ENCODE measurements at places on chromosomes 12 and 14.

DNA sequence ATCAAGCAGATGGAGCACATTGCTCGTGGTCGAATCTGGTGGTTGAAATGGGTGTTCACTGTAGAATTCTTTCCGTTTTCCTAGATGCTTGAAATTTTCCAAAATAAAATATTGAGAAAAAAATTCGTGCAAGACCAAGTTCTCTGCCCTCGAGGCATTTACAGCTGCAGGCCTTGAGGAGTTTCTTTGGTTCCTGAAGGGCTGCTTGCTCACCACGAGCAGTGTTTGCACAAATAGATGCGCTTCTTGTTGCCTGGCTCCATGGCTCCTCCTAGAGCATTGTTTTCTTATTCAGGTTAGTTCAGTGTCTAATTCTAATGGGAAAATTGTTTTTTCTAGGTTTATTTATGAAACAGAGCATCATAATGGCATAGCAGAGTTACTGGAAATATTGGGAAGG is 74.5 kb upstream of the DYNC1H1 start:
- no peak for DNase-seq

DNA sequence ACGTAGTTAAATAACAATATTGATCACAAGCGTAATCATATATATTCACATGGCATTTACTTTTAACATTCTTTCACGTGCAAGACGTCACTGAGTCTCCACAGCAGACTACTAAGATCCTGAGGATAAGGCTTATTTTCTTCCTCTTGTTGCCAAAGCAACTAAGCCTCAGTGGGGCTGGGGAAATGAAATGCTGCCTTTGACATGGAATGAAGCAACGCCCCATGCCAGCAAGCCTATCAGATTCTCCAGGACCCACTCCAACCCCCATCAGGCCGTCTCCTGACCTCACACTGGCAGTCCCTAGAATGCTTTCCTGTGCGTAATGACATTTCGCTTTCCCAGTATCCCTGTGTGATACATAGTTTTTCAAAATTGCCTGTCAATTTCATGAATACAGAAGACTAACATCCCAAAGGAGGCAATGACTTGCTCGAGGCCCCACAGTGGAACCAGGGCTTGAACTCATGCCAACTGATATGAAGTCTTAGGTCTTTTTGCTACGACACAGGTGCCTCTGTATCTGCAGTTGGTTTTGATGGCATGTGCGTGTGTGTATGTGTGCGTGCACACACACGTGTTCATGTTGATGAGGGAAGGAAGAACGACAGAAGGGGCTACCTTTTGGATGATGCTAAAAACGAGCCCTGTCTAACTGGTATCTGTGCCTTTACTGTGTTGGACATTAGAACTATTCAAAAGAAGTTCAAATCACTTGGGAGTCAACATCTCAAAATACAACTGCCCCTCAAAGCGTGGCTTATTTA is 239.1 kb downstream of the VRK1 start:
- DNase-seq = no peak

- DNase-seq = no peak
Measured at GRCh38 chr12:50201987-50202521, 34.9 kb upstream of the CERS5 start.

DNA sequence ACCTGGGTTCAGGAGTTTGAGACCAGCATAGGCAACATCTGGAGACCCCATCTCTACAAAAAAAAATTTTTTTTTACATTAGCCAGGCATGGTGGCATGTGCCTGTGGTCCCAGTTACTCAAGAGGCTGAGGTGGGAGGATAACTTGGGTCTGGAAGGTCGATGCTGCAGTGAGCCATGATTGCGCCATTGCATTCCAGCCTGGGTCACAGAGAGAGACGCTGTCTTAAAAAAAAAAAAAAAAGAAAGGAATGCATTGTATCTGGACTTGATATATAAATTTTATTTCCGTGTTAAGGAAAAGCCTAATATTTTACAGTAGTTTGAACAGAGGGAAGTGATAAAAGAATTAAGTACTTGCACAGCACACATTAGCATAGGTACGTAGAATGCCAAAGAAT is 97.2 kb downstream of the ZC3H14 start:
- DNase-seq = no peak

DNA sequence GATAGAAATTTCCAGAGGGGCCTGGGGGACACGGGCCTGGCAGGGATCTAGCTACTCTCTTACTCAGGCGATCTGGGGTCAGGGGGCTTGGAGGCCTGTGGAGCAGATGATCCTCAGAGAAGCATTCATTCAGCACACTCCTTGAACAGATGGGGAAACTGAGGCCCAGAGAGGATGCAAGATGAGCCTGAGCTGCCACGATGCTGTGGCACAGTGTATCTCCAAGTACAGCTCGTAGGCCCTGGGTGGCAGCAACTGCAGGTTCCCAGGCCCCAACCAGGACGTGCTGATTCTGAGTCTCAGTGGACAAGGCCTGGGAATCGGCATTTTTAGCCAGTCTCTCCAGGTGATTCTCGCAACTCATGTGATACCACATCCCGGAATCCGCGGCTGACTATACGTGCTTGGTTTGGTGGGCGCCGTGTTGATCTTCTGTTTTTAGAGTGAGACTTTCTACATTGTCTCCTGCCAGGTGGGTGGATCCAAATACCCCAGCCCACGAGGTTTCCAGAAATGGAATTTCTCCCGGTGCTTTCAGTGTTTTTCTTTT is 22.5 kb downstream of the ADGRD1 start:
- DNase-seq = no peak

DNA sequence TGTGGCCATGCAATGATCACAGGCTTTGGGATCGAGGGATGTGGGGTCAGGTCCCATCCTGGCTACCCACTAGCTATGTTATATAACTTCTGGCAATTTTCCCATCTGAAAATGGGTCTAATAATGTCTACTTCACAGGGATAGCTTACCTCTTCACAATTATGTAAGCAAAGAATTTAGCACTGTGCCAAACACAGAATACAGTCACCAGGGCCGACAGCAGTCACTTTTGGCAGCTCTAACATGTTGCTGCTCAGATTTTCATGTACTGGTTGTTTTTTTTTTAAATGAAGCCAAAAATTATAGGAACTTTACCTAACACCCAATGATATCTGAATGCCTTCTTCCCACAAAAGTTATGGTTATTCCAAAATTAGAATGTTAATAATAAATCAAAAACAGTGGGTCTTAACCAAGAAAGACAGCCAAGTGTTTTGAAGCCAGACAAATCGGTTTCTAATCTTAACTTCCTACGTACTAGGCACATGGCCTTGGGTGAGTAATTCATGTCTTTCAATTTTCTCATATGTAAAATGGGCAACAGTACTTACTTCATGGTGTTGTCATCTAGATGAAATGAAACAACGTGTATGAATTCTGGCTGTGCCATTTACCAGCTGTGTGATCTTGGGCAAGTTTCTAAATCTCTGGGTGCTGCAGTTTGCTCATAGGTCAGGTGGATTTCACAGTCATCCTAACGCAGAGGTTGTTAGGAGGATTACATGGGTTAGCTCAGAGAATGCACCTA is 13.0 kb upstream of the PCED1B start:
- DNase-seq = no peak

DNA sequence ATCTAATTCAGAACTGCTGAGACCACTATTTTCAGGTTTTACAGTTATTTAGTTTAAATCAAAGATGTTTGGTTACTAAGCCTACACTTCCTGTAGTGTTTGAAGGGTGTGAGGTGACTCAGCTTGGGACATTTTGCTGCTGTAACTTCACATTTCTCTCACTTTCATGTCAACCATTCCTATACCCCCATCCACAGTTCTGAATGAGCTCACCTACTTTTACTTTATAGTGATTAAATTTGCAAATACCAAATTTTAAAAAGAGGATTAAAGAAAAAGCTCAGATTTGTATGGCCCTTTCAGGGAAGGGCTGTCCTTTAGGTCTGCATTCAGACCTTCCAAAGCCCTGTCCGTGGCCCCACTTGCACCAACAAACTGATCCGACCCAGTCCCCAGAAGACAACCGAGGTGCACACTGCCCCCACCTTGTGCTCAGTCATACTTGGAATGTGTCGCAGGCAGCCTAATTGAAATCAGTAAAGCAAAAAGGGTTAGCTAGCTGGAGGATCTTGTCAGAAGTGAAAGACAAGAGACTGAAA is 174.4 kb downstream of the MON2 start:
- DNase-seq = no peak

DNA sequence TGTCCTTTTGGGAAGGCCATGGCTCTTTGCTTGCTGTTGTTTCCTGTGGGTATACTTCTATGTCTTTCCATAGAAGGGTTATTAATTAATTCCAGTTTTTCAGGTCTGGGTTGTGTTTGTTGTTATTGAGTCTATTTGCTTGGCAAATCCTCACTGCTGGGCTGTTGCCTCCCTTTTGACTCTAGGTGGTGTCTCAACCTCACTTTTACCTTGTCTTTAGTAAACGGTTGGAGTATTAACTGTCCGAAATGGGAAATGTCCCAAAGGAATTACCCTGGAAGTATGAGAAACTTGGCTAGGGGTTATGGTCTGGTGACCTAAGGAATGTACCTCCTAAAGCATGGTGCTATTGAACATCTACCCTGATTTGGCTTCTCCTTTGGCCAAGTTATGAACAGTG is 16.7 kb downstream of the PRH1 start:
- DNase-seq = no peak

DNA sequence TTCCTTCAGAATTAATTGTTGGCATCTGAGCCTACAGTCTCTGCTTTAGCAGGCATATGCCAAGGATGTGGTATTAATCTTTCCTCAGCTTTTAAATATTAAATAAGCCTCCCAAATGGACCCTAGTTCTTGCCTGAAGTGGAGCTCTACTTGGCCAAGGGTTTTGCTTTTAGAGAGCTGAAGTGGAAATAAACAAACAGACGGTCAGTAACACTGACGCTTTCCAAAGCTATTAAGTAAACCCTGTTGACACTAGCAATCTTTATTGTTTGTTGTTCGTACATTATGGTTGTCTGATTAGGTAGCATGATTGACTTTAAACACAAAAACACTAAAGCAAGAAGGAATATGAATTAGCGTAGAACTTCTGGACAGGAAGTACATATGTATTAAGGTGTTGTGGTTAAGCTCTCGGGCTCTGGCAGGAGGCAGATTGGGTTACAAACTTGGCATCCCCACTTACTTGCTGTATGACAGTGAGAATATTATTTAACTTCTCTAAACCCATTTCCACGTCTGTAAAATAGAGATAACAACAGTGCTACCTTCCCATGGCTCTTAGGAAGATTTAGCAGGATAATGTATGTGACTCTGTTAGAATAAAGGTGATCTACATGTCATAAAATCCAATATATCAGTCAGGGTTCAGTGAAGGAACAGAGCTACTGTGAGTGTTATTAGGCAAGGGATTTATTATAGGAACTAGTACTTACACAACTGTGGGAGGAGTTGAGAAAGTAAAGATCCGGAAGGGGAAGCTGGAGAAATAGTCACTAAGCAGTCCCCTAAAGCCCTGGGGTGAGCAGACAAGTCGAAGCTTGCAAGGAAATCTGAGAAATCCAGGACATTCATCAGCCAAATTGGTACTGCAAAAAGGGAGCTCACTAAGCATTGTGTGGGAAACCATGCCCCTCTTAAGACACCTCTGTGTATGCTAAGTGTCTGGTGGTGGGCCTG is 92.2 kb upstream of the ATF7IP start:
- DNase-seq = no peak

GRCh38 chr12:9363145-9363544 is 154.9 kb upstream of the PZP start:
- DNase-seq = no peak

GRCh38 chr12:6068227-6068626 is 56.2 kb downstream of the VWF start:
- no peak for DNase-seq

DNA sequence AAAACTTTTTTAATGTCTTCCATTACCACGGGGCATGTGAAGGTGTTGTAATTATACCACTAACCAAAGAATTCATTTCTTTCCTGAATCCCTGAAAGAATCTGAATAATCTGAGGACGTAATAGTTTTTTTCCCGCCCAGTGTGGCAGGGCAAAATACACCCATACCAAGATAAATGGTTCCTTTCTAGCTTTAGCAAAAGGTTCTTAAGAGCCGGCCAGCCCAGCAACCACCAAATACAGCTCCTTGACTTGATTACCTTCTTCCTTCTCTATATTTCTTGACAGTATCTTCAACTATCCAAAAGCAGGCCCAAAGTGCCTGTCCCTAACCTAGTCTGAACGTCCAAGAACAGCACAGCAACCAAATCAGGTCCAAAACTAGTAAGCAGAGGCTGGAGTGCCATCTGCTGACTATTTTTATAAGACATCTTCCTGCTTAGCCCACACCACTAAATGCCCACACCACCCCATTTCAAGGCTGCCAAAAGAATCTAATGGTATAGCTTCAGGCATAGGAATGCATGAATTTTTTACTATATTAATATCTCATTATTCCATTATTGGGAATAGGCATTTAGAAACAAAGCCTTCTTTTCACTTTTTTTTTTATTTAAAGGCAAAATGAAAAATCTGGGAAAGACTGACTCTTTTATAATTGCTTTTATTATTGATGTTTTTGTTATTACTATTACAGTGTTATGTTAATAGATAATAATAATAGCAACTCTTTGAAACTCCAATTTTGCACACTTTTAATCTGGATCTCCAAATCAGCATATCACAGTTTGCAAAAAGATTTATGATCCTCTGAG is 524.4 kb downstream of the MED13L start:
- DNase-seq = peak; percentile 12

DNA sequence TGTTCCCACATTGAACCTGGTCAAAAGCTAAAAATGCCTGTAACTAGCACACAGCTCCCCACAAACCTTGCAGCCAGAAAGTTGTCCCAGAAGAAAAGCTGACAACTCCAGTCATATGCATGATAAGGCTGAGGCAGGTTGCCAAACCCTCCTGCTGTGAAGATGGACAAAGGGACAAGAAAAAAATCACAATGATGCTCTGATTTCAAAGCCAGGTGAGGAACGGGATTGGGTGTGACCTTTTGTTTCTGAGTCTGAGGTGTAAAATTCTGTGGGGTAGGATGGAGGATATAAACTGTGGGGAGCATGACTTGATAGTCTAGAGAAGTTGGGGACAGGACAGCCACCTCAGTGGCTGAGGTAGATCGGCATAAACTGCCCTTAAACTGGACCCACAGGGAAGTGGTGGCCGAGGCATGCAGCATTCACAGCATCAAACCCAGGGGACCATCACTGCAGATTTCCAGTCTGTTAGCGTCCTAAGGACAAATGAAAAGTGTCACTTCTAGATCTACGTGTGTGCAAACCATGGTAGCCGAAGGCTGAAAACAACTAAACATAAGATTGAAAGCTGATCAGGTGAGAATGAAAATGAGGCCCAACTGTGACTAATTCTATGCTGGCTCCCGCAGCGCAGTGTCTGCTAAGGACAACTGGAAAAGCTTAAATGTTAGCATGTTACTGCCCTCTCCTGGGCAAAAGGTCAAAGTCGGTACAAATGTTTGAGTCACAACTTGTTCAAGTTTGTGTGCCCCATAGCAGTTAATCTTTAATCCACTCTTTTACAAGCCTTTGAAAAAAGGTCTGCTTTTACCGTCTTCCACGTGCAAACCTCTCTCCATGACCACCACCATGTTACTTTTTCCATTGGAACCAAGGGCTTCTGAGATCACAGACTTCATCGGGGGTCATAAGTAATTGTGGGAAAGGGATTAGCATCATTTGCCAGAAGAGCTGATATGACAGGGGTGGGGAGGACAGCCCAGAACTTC is 39.8 kb downstream of the GRIN2B start:
- no peak for DNase-seq

- DNase-seq = peak; percentile 63
Measured at GRCh38 chr14:74468513-74468912, 24.6 kb downstream of the NPC2 start.

- DNase-seq = no peak
Measured at GRCh38 chr12:7047306-7047705, 13.2 kb upstream of the C1S start.

- DNase-seq = no peak
Measured at GRCh38 chr12:66497008-66497897, 181.6 kb downstream of the GRIP1 start.

- no peak for DNase-seq
Measured at GRCh38 chr12:107402041-107403022, 283.3 kb upstream of the PWP1 start.

Data from caudate nucleus (tissue), 63 donors.